MCF 10A (cell line): ENCODE measurements at places on chromosomes 1 and 21. TPM values are rescaled to one million over a fixed set of nuclear protein-coding genes. Genes with fewer than 3 reads are reported as not detected.

DNA sequence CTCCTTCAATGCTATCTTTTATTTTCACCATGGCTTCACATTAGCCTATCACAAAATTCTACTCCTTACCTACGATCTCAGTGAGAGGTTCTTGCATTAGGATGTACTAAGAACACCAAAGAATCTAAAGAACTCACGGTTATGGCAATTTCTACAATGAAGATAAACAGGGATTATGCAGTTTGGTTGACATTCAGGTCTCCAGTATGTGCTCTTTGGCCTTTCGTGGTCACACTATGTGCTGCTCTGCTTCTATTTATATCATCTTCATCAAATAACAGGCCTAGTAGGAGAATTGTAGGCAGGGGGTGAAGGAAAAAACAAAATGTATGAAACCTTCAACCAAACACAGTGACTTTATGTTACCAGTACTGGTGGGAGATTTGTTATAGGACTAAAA is 194.0 kb upstream of the SAMSN1 start:
- DNase-seq = no peak
- H3K27ac ChIP-seq = no peak overlapping the region
- no peaks in the 10 kb centered on the region for H3K36me3 ChIP-seq
- no peak overlapping the region for H3K4me3 ChIP-seq

DNA sequence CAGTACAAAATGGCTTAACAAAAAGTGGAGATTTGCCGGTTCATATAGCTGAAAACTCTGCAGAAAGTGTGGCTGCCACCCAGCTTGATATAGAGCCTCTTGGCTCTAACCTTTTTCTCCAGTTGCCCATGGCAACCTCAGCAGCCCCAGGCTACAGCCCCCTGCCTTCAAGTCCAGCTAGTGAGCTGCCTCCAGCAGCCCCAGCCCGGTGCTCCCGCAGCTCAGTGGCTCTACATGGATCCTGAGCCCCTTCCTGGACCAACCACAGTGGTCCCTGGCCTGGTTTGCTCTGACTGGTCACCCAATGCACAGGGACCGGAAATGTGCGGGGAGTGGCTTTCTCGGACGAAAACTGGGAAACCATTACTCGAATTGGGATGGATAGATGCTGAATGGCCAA is 13.3 kb upstream of the ATF3 start:
- H3K4me3 ChIP-seq = peak overlapping the region; percentile 69
- H3K27me3 ChIP-seq = peaks cover 22% of the 10 kb centered on the region
- H3K4me1 ChIP-seq = peaks cover 24% of the 10 kb centered on the region
- H3K36me3 ChIP-seq = no peaks in the 10 kb centered on the region
- DNase-seq = no peak

GRCh38 chr1:63935553-63935952 is 161.7 kb downstream of the ROR1 start:
- DNase-seq = no peak
- H3K4me3 ChIP-seq = no peak overlapping the region
- H3K36me3 ChIP-seq = no peaks in the 10 kb centered on the region
- no peak overlapping the region for H3K27ac ChIP-seq

- no peak overlapping the region for H3K27ac ChIP-seq
- no peak overlapping the region for H3K4me3 ChIP-seq
- peaks cover 35% of the 10 kb centered on the region for H3K27me3 ChIP-seq
- no peak for DNase-seq
- peaks cover 6% of the 10 kb centered on the region for H3K4me1 ChIP-seq
Observed at GRCh38 chr1:47235241-47235681, 3.2 kb upstream of the TAL1 start.

DNA sequence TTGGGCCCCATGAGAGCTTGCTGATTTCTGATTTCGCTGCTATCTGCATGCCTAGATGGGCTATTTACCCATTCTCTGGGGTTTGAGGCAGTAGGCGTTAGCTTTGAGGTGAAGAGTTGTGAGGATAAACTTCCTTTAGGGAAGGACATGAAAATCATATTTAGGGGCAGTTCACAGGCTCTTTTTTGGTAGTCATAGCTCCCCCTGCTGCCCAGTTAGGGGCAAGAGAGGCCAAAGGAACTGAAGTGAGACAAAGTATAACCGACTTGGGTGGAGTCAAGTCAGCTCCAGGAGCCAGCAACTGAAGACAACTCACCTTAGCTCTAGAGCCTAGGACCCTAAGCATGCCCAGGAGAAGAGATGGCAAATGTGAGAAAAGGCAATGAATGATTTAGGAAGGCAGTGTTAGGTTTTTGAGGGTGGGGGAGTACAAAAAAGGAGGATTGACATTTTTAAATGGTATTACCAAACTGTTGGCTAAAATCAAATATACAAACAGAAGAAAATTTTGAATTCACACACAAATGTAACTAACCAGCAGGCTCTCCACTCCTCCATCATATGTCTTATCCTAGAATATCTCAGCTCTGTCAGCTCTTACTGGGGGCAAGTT is 625.2 kb downstream of the LMO4 start:
- no peak overlapping the region for H3K27ac ChIP-seq
- H3K36me3 ChIP-seq = no peaks in the 10 kb centered on the region
- no peaks in the 10 kb centered on the region for H3K27me3 ChIP-seq

GRCh38 chr1:165162671-165163241 is 193.8 kb downstream of the LMX1A start:
- no peak overlapping the region for H3K4me3 ChIP-seq

GRCh38 chr21:38293113-38293512 is 36.3 kb downstream of the KCNJ15 start:
- H3K27ac ChIP-seq = no peak overlapping the region
- no peaks in the 10 kb centered on the region for H3K36me3 ChIP-seq
- H3K4me3 ChIP-seq = no peak overlapping the region
- no peak for DNase-seq
- H3K4me1 ChIP-seq = peaks cover 39% of the 10 kb centered on the region

DNA sequence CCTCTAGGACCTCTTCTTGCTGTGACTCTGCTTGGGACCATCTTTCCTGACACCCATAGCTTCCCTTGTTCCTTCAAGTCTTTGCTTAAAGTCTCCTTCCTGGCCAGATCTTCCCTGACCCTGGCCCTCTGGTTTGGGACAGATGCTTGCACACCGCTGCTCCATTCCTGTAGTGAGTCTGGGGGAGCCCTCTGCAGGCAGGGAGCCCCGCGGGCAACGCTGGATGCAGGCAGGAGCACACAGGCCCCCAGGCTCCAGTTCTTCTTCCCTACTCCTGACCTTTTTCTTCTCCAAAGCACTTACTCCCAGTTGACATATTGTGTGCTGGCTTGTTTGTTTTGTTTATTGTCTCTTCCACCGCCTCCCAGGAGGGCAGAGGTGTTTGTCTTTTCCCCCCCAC is 413.4 kb downstream of the CAMTA1 start:
- no peak overlapping the region for H3K27ac ChIP-seq
- peaks cover 5% of the 10 kb centered on the region for H3K36me3 ChIP-seq
- no peak overlapping the region for H3K4me3 ChIP-seq
- H3K4me1 ChIP-seq = no peaks in the 10 kb centered on the region

GRCh38 chr1:59528471-59528870 is 231.6 kb downstream of the FGGY start:
- no peak overlapping the region for H3K27ac ChIP-seq
- no peaks in the 10 kb centered on the region for H3K36me3 ChIP-seq
- DNase-seq = no peak
- H3K4me1 ChIP-seq = peaks cover 6% of the 10 kb centered on the region
- no peaks in the 10 kb centered on the region for H3K27me3 ChIP-seq

DNA sequence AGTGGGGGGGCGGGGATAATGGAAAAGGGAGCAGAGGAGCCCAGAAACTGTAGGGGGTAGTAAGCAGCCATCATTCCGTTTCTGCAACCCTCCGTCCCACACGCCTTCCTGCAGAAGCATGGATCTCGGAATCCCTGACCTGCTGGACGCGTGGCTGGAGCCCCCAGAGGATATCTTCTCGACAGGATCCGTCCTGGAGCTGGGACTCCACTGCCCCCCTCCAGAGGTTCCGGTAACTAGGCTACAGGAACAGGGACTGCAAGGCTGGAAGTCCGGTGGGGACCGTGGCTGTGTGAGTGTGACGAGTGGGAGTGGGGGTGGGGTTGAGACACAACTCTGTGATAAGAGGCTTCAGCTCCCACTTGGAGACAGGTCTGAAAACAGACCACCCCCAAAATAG is 706 bp downstream of the CREB3L4 start:
- no peaks in the 10 kb centered on the region for H3K27me3 ChIP-seq
- H3K4me1 ChIP-seq = peaks cover 37% of the 10 kb centered on the region
- peaks cover 28% of the 10 kb centered on the region for H3K36me3 ChIP-seq
- peak overlapping the region; percentile 95 for H3K4me3 ChIP-seq
- no peak for DNase-seq

The SYNJ1 gene
- 9.4 and 9.7 TPM in 2 replicates for total RNA-seq

DNA sequence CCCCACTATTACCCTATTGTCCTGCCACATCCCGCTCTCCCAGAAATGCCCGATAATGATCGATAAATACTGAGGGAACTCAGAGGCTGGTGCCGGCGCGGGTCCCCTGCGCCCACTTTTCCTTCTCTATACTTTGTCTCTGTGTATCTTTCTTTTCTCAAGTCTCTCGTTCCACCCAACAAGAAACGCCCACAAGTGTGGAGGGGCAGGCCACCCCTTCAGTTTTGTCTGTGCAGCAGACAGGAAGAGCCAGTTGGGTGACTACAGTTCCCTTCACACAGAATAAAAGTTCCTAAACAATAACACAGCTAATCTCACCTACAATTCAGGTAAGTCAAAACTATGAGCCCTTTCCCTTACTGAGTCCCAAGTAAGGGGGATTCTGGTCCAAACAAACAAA is 423.7 kb downstream of the SMYD3 start:
- DNase-seq = no peak
- no peaks in the 10 kb centered on the region for H3K36me3 ChIP-seq
- no peaks in the 10 kb centered on the region for H3K27me3 ChIP-seq
- H3K4me1 ChIP-seq = no peaks in the 10 kb centered on the region
- H3K27ac ChIP-seq = no peak overlapping the region

- no peaks in the 10 kb centered on the region for H3K36me3 ChIP-seq
- no peak overlapping the region for H3K27ac ChIP-seq
- no peak overlapping the region for H3K4me3 ChIP-seq
- H3K4me1 ChIP-seq = peaks cover 8% of the 10 kb centered on the region
- no peaks in the 10 kb centered on the region for H3K27me3 ChIP-seq
Observed at GRCh38 chr1:90579212-90579802, 137.8 kb downstream of the BARHL2 start.

The ATP8B2 gene
- total RNA-seq = 27.1 and 66.3 TPM in 2 replicates

GRCh38 chr1:203555076-203555475 is 61.1 kb downstream of the OPTC start:
- H3K4me3 ChIP-seq = no peak overlapping the region
- no peaks in the 10 kb centered on the region for H3K36me3 ChIP-seq
- peaks cover 27% of the 10 kb centered on the region for H3K4me1 ChIP-seq
- H3K27me3 ChIP-seq = no peaks in the 10 kb centered on the region
- H3K27ac ChIP-seq = no peak overlapping the region

- no peaks in the 10 kb centered on the region for H3K36me3 ChIP-seq
- no peaks in the 10 kb centered on the region for H3K27me3 ChIP-seq
- no peak overlapping the region for H3K4me3 ChIP-seq
- no peak for DNase-seq
Observed at GRCh38 chr1:180545991-180546390, 12.8 kb upstream of the OVAAL start.
